ENCODE measurements at places on chromosomes 12 and 14. TPM values are rescaled to one million over a fixed set of nuclear protein-coding genes. Genes with fewer than 3 reads are reported as not detected.

MAP3K9 gene
- total RNA-seq = 12.4 TPM

GRCh38 chr12:50537538-50537919 is 32.7 kb downstream of the DIP2B start:
- DNase-seq = no peak

KIF5A gene
- 0.85 TPM for total RNA-seq

DAO gene
- 3.8 TPM for total RNA-seq

- no peak for DNase-seq
Measured at GRCh38 chr12:81222846-81223592, 145.1 kb downstream of the ACSS3 start.

Measured in left colon (tissue), 2 donors.